ENCODE measurements at places on chromosomes 4 and X. TPM values are rescaled to one million over a fixed set of nuclear protein-coding genes. Genes with fewer than 3 reads are reported as not detected.

Gene SAGE1
- not detected for total RNA-seq

Gene ASB9
- total RNA-seq, result 3.7 TPM

Gene RTL9
- 0.34 TPM for total RNA-seq

Gene GC
- 2.1 TPM for total RNA-seq

Gene RTL3
- 0.28 TPM for total RNA-seq

DNA sequence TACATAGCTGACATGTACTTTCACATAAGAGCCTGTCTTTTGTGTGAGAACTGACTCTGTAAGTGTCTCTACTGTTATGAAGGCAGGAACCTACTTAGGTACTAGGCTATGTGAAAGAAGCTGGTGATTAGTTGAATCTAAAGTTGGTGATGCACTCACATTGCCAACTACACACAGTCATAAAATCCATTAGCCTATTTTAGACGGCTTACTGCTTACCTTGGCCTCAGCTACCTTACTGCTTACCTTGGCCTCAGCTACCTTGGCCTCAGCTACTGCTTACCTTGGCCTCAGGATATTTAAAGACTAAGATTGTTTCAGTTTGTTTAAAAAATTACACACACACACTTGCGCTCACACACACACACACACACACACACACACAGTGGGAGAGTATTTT, 549.7 kb downstream of the IL1RAPL1 start:
- H3K27me3 ChIP-seq, result no peaks in the 10 kb centered on the region
- DNase-seq, result no peak
- H3K4me1 ChIP-seq, result no peaks in the 10 kb centered on the region
- H3K36me3 ChIP-seq, result no peaks in the 10 kb centered on the region
- no peak overlapping the region for H3K4me3 ChIP-seq
- no peak overlapping the region for H3K27ac ChIP-seq

DNA sequence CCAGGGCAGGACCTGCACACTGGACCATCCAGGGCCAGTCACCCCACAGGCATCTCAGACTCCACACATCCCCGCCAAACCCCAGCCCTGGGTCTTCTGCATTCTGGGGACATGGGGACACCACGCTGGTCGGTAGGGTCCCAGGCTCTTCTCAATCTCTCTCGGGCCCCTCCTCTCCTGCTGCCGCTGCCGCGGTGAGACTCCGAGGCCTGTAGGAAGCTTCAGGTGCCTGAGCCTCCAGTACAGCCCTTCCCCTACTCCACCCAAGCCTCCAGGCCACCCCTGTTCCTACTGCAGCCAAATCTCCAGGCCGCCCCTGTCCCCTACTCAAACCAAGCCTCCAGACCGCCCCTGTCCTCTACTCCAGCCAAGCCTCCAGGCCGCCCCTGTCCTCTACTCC, 5.5 kb upstream of the ASMT start:
- H3K4me1 ChIP-seq, result no peaks in the 10 kb centered on the region
- H3K27me3 ChIP-seq, result no peaks in the 10 kb centered on the region
- no peak overlapping the region for H3K27ac ChIP-seq
- no peaks in the 10 kb centered on the region for H3K36me3 ChIP-seq
- DNase-seq, result no peak
- H3K4me3 ChIP-seq, result no peak overlapping the region

GRCh38 chr4:117512414-117512813, 427.0 kb upstream of the TRAM1L1 start:
- H3K36me3 ChIP-seq, result no peaks in the 10 kb centered on the region
- H3K27ac ChIP-seq, result no peak overlapping the region

- no peak for DNase-seq
- H3K27me3 ChIP-seq, result no peaks in the 10 kb centered on the region
- no peak overlapping the region for H3K4me3 ChIP-seq
- H3K36me3 ChIP-seq, result no peaks in the 10 kb centered on the region
- no peaks in the 10 kb centered on the region for H3K4me1 ChIP-seq
These were observed 61.3 kb downstream of the SPATA18 start for GRCh38 chr4:52112411-52112810.

DNA sequence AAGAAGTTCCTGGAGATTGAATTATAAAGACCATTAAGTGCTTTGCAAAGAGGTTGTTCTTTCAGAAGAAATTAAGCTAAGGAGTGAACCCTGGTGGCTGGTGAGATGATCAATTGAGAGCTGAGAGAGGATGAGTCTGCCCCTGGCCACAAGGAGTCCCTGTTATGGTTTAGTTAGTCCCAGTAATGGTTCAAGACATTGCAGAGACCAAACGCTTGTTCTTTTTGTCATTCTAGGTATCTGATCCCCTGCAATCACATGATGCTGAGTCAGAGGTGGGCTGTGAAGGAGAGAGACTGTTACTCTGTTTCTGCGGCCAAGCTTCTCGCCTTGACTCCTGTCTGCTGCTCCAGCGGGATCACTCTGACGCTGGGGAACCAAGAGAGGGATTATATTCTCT, 114.5 kb downstream of the GATB start:
- no peaks in the 10 kb centered on the region for H3K27me3 ChIP-seq
- H3K4me3 ChIP-seq, result no peak overlapping the region
- no peak for DNase-seq
- H3K36me3 ChIP-seq, result no peaks in the 10 kb centered on the region

- no peaks in the 10 kb centered on the region for H3K27me3 ChIP-seq
- no peak overlapping the region for H3K4me3 ChIP-seq
- no peaks in the 10 kb centered on the region for H3K4me1 ChIP-seq
- no peak for DNase-seq
- peaks cover 23% of the 10 kb centered on the region for H3K36me3 ChIP-seq
These were observed 14.7 kb downstream of the LARP7 start for GRCh38 chr4:112651641-112652040.

DNA sequence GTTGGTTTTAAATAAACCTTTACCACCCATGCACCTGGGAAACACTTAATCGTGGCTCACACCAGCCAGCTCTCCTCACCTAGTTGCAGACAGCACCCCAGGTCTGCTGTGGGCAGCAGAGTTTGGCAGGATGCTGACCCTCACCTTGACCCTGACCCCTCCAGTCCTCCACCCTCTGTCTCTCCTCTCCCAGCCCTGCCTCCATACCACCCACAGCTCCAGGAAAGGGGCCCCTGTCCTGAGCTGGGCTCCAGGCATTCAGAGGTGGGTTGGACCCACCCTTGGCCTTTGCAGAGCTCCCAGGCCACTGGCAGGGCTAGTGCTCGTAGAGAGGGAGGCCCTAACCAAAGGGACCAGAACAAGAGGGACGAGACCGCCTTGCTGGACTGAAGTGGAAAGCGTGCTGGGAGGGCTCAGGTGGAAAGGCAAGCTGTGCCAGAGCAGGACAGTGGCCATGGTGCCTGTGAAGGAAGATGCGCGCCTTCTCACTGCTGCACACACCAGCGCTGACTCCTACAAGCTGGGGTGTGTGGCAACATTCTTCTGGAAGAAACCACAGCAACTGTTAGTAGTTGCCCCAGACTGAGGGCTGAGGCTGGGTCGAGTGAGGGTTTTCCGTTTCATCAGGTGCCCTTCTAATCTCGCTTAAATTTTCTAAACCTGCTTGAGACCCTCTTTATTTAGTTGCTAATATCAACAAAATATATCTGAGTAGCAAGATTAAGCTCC, 10.7 kb upstream of the S100P start:
- no peaks in the 10 kb centered on the region for H3K36me3 ChIP-seq
- no peak overlapping the region for H3K27ac ChIP-seq
- H3K4me3 ChIP-seq, result no peak overlapping the region
- no peak for DNase-seq

DNA sequence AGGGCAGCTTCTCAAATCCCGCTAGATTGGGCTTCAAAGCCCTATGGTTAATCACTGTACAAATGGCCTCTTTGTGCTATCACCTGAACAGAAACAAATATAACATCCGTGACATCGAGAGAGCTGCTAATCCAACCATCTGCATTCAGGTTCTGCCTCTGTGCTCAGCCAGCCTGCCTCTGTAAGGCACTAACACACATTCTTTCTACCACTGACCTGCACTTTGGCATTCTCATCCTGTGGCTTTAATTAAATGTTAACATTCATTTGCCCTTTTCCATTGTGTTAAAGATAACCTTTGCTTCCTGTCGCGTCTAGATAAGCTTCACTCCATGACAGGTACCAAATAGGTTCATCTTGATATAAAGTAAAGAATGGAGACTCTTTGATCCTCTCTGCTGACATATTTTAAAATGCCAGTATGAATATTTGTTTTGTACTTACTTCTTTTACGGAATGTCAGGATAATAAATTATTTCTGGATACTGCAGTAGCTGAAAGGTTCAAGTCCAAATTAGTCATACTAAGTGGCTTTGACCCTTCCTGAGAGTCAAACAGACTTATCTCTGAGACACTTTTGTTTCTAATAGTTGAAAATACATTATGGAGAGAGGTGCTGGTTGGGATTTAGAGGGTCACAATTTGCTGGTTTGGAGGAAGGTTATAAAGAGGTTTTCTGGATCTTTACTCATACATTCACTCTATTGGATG, 505.7 kb downstream of the PACRGL start:
- no peak overlapping the region for H3K4me3 ChIP-seq
- peak; percentile 38 for DNase-seq
- H3K27ac ChIP-seq, result no peak overlapping the region
- H3K36me3 ChIP-seq, result no peaks in the 10 kb centered on the region
- no peaks in the 10 kb centered on the region for H3K4me1 ChIP-seq

- H3K36me3 ChIP-seq, result peaks cover 5% of the 10 kb centered on the region
- no peak overlapping the region for H3K4me3 ChIP-seq
- no peaks in the 10 kb centered on the region for H3K4me1 ChIP-seq
- no peak for DNase-seq
- H3K27ac ChIP-seq, result no peak overlapping the region
These were observed 50.4 kb downstream of the FABP2 start for GRCh38 chr4:119271361-119272085.

DNA sequence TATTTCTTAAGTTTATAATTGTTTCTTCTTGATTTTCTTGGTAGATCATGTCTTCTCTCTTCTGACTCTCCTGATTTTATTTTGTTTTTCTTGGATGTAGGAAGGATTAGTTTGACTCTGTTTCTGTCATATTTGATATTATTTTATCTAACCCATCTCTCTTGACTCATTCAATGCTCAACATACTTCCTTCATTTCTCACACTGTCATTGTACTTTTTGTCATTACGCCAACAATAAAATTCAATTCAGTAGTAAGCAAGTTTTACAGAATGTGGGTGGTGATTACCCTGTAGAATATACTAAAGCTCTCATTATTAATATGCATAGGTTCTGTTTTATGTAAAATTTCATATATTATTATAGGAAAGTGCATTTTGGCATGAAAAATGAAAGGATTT, 1303.0 kb upstream of the AGA start:
- no peaks in the 10 kb centered on the region for H3K4me1 ChIP-seq
- DNase-seq, result no peak
- H3K36me3 ChIP-seq, result no peaks in the 10 kb centered on the region
- no peak overlapping the region for H3K4me3 ChIP-seq
- no peak overlapping the region for H3K27ac ChIP-seq
- no peaks in the 10 kb centered on the region for H3K27me3 ChIP-seq

DNA sequence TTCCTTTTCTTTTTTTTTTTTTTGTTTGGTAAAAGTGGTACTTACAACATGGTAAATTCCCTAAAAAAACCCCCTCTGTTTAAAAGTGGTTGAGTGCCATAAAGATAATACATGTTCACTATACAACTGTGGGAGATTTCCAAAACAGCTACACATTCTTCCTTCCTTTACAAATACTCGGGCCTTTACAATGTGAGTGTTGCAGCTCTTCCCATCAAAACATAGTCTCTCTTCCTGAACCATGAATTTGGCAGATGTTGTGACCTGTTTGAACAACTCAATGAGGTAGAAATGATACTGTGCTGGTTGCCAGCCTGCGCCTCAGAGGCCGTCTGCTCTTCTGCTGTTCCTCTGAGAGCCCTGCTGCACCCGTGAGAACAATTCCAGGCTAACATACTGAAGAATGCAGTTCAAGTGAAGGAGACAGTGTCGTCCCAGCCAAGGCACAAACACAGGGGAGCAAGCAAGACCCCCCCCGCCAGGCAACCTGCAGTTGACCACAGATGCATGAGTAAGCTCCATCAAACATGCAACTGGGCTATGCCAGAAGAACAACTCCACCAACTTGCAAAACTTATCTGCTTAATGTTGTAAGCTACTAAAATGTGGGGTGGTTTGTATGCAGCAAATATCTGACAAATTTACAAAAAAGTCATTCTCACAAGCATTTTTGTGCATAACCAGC, 645.0 kb downstream of the PCDH7 start:
- no peaks in the 10 kb centered on the region for H3K27me3 ChIP-seq
- H3K4me3 ChIP-seq, result no peak overlapping the region
- DNase-seq, result no peak
- H3K4me1 ChIP-seq, result no peaks in the 10 kb centered on the region

DNA sequence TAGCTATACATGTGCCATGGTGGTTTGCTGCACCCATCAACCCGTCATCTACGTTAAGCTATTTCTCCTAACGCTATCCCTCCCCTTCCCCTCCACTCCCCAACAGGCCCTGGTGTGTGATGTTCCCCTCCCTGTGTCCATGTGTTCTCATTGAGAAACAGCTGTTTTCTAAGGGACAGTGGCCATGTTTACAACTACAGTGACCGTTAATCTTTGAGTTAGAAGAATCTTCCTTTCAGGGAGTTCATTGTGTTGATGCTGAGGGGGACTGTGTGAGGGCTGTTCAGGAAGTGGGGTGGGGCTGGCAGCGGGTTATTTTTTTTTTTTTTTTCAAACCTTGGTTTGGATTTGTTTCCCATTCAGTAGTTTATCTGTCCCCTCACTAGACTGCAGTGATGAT, 179.9 kb downstream of the NHS start:
- H3K27ac ChIP-seq, result no peak overlapping the region
- H3K4me1 ChIP-seq, result no peaks in the 10 kb centered on the region
- H3K36me3 ChIP-seq, result no peaks in the 10 kb centered on the region
- peaks cover 15% of the 10 kb centered on the region for H3K27me3 ChIP-seq

DNA sequence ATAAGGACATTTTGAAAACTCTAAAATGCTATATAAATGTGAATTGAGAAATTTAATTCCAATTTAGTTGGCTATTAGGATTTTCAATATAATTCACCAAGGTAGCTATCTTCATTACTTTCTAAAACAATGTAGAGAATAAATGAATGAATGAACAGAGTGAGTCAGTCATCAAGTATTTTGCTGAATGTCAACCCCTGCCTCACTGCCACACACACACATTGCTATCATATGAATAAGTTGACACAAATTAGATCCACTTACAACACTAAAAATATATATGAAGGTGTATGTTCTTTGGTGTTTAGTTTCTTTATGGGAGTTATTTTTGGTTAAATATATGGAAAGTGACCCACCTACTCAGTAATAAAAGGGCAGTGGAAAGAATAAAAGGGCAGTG, 141.4 kb upstream of the SMIM10 start:
- no peak overlapping the region for H3K27ac ChIP-seq
- H3K36me3 ChIP-seq, result no peaks in the 10 kb centered on the region
- no peaks in the 10 kb centered on the region for H3K4me1 ChIP-seq
- H3K4me3 ChIP-seq, result no peak overlapping the region
- no peak for DNase-seq

All from lung (tissue), 17 donors.